ENCODE measurements at places on chromosomes 1 and 21.

DNA sequence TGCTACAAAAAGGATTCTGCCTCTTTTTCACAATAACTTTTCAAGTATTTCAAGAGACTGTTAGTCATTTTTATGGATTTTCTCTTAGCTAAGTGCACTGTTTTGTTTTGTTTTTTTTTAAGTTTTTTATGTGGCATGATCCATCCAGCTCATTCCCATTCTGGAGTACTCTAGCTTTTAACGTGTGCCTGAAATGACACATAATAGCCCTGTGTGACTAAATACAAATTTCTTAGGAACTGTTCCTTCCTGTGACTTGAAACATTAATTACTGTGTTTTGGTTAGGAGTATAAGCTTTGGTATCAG is 143.9 kb downstream of the HS2ST1 start:
- no peak for DNase-seq

DNA sequence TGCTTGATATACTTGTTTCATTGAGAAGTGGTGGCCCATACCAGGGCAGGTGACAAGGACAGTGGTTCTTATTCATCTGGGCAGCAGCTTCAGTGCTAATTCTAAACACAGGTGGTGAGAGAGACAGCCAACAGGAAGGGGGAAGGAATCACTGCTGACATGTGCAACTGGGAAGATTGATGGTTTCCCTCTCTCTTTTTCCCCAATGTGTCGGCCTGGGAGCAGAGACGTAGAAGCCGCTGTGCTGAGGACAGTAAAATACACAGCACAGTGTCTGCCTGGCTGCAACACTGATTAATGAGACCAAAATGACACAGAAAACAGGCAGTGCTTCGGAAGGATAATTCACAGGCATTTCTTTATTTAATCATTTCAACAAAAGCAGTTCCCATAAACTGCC is 48.8 kb downstream of the WARS2 start:
- no peak for DNase-seq

DNA sequence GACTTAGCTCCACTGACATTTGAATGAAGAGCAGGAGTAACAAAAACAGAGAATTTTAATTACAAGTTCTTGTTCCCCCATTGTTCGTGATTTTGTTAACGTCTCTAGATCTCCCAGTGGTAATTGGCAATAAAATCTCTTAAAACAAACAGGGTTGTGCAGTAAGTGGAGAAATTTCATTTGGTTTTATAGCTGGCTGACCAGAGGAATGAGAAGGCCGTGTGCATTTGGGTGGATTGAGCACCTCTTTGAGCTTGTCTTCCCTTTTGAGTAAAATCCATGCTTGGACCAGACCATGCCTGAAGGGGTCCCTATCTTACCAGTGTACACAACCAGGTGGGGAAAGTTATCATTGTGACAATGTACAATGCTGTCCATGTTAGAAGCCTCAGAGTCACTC is 137.8 kb downstream of the HIVEP3 start:
- DNase-seq, result no peak

GRCh38 chr1:32988665-32989064 is 24.1 kb upstream of the RNF19B start:
- no peak for DNase-seq

GRCh38 chr1:219626865-219627264 is 14.0 kb upstream of the ZC3H11B start:
- DNase-seq, result no peak

Measured in activated naive CD8-positive, alpha-beta T cell treated with anti-CD3 and anti-CD28 coated beads, Interleukin-2, amount 50 U/mL, for 16 hours (primary cell).